ENCODE measurements at places on chromosomes 5 and 9. TPM values are rescaled to one million over a fixed set of nuclear protein-coding genes. Genes with fewer than 3 reads are reported as not detected.
A peak's percentile ranks its signal among the peaks of the same experiment; 100 is the strongest.

DNA sequence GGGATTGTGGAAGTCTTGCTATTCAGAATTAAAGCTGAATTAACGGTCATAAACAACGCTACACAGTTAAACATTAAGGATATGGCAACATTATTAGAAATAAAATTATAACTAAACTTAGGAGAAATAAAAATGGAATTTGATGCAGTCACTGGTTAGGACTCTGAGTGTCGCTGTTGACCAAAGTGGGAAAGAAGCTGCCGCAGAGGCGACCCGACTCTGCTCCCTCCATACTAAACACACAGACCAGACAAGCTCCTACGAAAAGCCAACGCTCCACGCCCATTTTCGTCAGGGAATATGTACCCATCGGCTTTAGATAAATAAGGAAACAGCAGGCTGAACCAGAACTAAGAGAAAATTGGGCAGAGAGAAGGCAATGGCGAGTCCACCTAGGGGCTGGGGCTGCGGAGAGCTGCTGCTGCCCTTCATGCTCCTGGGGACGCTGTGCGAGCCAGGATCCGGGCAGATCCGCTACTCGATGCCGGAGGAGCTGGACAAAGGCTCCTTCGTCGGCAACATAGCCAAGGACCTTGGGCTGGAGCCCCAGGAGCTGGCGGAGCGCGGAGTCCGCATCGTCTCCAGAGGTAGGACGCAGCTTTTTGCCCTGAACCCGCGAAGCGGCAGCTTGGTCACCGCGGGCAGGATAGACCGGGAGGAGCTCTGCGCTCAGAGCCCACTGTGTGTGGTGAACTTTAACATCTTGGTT is at the start of gene PCDHGA5:
PCDHGA5 (plus strand) TSS at position 211 of the 709 bp plus-strand sequence; CDS start at position 380, 169 bp downstream.
- no peak for DNase-seq

- DNase-seq, result peak; percentile 26
Measured at GRCh38 chr5:92567831-92568450, 1013.1 kb downstream of the NR2F1-AS1 start.

DNA sequence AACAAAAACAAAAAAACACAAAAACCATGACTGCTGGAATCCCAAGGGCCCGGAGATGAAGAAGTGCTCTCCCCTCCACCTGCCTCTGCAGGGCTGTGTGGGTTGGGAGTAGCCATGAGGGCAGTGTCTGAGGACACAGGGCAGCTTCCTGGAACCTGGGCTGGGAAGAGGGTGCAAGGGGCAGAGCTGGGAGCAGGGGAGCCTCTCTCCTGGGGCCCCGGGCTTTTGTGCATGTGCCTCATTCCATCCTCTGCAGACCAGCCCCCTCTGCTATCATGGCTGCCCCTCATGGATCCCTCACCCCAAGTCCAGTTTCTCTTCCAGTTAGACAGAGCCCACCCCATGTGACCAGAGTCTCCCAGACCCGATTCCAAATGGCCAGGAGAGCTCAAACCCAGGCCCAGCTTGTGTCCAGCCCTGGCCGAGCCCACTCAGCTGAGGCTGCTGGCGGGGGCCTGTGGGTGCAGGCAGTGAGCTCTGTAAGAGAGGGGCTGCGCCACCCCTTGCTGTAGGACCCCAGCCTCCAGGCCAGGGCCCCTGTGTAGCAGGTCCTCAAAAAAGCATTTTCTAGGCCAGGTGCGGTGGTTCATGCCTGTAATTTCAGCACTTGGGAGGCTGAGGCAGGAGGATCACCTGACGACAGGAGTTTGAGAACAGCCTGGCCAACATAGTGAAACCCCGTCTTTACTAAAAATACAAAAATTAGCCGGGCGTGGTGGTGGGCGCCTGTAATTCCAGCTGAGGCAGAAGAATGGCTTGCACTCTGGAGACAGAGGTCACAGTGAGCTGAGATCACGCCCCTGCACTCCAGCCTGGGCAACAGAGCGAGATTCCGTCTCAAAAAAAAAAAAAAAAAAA is 44.5 kb downstream of the PLPP7 start:
- DNase-seq, result no peak

- no peak for DNase-seq
Measured at GRCh38 chr9:129498451-129499384, 122.2 kb downstream of the C9orf50 start.

- peak; percentile 45 for DNase-seq
Measured at GRCh38 chr9:114178756-114179450, 23.6 kb downstream of the COL27A1 start.

- no peak for DNase-seq
Measured at GRCh38 chr5:138661991-138662434, 86.8 kb upstream of the HSPA9 start.

GRCh38 chr5:52491071-52491787 is 296.5 kb upstream of the ITGA1 start:
- DNase-seq, result no peak

DNA sequence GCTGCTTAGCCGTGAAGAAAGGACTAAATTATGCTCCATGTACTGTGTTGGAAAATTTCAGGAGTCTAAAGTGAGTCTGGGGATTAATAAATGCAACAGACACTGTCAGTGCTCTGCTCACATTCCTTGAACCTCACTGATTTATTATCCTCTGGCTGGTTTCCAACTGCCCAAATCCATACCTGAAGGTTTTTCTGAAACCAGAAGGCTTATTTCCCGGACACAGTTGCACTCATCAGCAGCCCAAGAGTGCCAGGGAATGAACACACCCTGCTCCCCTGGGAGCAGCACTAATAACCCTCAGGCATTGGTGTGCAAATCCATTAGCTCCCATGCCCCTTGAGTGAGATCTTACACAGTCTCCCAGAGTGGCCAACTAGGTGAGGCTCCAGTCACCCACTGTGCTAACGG is 38.7 kb downstream of the F2R start:
- no peak for DNase-seq

GRCh38 chr9:73742412-73742811 is 590.7 kb downstream of the ANXA1 start:
- DNase-seq, result no peak

- no peak for DNase-seq
Measured at GRCh38 chr9:136049491-136050265, 45.4 kb downstream of the NACC2 start.

GRCh38 chr9:83775932-83776331 is 41.6 kb downstream of the GKAP1 start:
- no peak for DNase-seq

GRCh38 chr5:60020457-60020856 is 126.9 kb upstream of the PDE4D start:
- DNase-seq, result no peak

- no peak for DNase-seq
Measured at GRCh38 chr5:179289756-179290385, 55.4 kb downstream of the ADAMTS2 start.

- no peak for DNase-seq
Measured at GRCh38 chr5:80566711-80567259, 3.3 kb downstream of the ANKRD34B start.

- no peak for DNase-seq
Measured at GRCh38 chr9:69170231-69170630, 3.8 kb upstream of the TJP2 start.

DNA sequence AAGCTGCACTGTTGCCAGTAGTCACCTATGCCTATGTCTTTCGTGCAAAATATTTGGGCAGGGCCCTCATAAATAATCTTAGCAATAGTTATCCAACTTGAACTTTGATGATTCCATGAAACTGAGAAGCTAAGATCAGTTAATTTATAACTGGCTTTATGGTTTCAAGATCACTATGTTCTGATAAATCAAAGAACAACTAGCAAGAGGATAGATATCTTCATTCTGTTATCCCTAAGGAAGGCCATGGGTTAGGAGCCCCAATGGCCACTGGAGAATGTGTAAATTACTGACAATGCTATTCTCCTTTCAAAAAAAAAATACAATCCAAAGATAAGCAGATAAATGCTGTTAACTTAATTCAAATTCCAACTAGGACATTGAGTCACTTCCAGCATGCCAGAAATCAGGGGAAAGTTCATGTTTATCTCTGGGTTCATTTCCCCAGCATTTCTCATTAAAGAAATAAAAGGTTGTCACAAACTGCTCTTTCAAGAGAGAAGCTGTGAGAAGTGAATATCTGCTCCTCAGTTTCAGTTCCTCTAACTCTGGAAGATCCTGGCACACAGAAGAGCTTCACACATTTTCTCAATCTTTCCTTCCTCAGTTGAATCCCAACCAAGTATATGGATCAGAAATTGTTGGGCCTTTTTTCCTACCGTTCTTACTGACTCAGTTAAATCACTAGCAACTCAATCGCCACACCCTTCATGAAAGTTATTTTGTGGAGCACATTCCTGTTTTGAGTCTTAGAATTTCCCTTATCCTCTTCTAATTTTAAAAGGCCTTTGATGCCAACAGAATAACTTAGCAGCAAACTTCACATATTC is 59.6 kb upstream of the SLC1A1 start:
- no peak for DNase-seq

Gene TEX48
- not detected for total RNA-seq

Gene IL5
- not detected for total RNA-seq

Gene CTXN3
- total RNA-seq, result not detected

Gene SV2C
- total RNA-seq, result not detected

Gene SPATA31D4
- total RNA-seq, result not detected

Gene CERCAM
- 52.0 TPM for total RNA-seq

Gene PCDHB3
- 4.7 TPM for total RNA-seq

Measured in myocyte (in vitro differentiated cells).